ENCODE measurements at places on chromosomes 7 and 10. TPM values are rescaled to one million over a fixed set of nuclear protein-coding genes. Genes with fewer than 3 reads are reported as not detected.

DNA sequence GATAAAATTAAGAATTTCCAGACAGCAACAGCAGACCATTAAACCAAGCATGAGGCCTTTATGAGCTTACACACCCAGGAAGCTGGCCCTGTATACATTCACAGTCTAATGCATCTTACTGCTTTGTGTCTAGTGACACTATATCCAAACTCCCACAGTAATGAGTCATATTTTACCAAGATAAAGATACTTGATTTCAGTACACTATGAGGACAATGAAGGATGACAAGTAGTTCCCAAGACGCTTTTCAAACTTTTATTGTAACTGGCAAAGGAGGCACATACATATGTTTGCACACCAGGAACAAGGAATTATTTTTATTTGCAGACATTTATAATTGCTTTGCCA lies 148.0 kb downstream of the TSPAN12 start:
- DNase-seq = no peak

DNA sequence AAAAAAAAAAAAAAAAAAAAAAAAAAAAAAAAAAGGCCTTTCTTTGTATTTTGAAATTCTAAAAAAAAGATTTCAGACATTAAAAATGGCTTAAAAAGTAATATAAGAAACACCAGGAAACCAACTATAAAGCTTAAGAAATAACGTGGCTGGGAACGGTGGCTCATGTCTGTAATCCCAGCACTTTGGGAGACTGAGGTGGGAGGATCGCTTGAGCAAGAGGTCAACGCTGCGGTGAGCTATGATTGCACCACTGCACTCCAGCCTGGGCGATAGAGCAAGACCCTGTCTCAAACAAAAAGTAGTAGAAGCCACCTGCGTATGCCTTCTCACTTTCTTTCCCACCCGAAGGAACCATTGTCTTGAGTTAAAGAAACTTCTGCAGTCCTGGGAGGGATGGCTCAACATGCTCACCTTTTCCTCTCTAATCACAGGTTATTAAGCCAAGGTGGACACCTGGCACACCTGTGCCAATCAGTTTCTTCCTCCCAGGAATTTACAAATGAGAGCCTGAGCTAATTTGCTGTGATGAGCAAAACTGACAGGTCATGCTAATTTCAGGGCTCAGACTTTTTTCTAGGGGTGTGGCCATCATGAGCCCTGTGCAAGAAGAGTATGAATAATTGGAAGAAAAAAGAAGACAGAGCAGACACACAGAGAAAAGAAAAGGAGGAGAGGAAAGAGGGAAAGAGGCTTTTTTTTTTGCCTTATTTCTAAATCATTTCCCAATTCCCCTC lies 72.0 kb upstream of the PARD3 start:
- DNase-seq = no peak

DNA sequence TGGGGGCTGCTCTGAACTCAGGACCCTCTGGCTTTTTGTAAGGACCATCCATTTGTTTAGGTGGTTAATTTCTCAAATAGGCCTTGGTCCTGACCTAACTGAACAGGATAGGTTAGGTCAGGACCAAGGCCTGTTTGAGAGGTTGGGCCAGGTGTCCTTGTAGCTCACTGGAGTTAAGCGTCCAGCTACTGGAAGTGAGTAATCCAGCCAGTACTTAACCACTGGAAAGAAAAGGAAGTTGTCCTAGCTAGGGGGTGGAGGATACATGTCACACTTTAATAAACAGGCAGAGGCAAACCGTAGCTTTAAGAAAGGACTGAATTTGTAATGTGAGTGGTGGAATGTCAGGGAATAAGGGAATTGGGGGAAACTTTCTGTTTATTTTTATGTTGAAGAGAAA lies 96.0 kb downstream of the GPR85 start:
- DNase-seq = no peak

- DNase-seq = no peak
Measured at GRCh38 chr7:53383131-53383530, 347.7 kb downstream of the POM121L12 start.

- no peak for DNase-seq
Measured at GRCh38 chr7:26167303-26167934, 15.4 kb downstream of the NFE2L3 start.

GRCh38 chr10:5531558-5532306 lies 7.0 kb downstream of the CALML3 start:
- no peak for DNase-seq

DNA sequence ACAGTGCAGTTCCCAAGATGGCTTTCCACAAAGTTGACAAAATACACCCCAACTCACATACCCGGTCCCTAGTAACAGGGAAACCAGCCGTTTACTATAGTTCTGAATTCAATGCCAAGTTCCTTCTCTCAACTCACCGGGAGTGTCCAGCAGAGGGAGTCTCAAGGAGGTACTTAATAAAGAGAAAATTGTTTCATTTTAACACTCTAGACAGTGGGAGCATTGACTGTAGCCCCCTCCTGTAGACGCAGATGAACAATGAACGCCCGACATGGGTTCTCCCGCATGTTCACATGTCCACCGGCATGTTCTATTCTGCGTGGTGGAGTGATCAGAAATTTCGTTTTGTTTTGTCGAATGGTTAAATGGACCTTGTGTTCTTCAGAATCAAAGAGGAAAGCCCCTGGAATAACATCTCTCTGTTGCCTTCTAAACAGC lies 1.9 kb downstream of the HIPK2 start:
- DNase-seq = peak; percentile 78

DNA sequence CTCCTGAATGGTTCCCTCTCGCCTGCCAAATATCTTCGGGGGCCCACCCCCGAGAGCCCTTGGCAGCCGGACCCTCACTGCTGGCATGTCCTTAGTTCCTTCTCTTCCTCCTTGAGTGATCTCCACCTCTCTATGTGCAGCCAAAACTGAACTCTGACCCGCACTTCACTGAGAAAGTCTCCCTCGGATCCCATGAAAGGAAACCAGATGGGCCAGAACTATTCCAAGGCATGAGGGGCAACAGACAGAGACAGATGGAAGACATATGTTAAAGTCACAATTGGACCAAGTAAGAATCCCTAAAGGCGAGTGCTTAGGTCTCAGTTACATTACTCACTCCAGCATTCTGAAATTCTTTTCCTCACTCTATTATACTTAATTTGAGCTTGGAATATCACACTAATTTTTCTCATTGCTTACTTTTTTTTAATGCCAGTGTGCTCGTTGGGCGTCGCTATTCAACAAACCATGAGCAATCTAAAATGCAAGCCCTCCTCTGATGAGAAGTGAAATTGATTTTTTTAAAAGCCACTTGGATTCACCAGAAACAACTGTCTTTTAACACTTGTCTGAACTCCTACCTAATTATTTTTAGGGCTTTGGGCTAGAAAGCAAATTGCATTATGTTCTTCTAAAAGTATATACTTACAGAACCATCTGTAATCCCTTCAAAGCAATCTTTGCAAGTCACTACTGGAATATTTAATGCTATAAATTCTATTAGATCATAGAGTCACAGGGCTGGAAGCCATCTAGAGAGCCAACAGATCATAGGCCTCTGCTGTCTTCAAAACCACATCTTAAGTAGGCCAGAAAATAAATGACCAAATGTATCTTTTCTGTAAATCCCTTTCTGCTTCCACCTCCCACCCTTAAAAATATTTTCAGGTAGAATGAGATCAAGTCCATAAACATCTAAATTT lies 43.3 kb upstream of the EZH2 start:
- no peak for DNase-seq

GRCh38 chr10:36703179-36703578 lies 422.2 kb upstream of the ANKRD30A start:
- DNase-seq = no peak

- DNase-seq = no peak
Measured at GRCh38 chr7:30702200-30702599, 19.9 kb upstream of the CRHR2 start.

- DNase-seq = no peak
Measured at GRCh38 chr7:134696261-134696660, 49.6 kb downstream of the BPGM start.

GRCh38 chr10:121974019-121974534 lies 940 bp downstream of the NSMCE4A start:
- DNase-seq = no peak

DNA sequence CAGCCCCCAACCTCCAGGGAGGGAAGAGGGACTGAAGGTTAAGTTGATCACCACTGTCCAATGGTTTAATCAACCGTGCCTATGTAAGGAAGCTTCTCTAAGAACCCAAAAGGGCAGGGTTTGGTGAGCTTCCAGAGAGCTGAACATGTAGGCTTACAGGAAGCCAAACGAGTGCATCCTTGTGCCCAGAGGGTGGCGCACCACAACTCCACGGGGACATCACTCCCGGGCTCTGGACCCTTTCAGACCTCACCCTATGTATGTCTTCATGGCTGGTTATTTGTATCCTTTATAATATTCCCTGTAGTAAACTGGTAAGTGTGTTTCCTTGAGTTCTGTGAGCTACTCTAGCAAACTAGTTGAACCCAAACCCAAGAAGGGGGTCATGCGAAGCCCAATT lies 11.5 kb upstream of the NFKB2 start:
- DNase-seq = no peak

DNA sequence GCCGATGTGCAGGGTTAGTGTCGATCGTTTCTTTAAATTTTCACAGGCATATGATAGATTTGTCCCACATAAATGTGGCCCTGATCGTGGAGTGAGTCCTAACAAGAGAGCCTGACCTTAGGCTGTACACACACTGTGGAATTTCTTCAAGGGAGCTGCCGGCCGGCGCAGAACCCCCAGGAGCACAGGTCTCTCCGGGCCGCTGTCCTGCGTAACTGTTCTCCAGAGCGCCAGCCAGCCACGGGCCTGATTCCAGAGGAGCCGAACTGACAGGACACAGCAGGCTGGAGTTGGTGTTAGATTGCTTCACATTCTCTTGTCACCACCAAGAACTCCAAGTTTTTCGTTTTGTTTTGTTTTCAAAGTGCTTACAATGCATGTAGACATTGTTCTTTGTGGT lies 37.3 kb downstream of the SHH start:
- DNase-seq = no peak

DNA sequence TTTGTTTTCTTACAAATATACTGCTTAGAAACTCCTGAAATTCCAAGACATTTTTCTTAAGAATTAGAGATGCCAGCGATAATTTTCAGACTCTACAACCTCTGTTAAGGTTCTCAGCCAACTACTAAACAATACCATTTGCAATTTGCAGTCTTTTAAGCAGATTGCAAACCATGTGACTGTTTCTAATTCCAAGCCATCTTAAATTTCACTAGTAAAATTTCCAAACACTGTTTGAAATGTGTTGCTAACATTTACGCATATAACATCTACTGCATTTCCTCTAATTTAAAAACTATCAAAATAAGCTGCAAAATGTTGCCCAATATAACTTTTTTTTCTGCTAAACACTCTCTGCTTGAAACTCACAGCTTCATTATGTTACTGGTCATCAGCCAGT lies 56.0 kb upstream of the MACROH2A2 start:
- no peak for DNase-seq

- DNase-seq = no peak
Measured at GRCh38 chr10:63260860-63261251, 127.7 kb downstream of the NRBF2 start.

DNA sequence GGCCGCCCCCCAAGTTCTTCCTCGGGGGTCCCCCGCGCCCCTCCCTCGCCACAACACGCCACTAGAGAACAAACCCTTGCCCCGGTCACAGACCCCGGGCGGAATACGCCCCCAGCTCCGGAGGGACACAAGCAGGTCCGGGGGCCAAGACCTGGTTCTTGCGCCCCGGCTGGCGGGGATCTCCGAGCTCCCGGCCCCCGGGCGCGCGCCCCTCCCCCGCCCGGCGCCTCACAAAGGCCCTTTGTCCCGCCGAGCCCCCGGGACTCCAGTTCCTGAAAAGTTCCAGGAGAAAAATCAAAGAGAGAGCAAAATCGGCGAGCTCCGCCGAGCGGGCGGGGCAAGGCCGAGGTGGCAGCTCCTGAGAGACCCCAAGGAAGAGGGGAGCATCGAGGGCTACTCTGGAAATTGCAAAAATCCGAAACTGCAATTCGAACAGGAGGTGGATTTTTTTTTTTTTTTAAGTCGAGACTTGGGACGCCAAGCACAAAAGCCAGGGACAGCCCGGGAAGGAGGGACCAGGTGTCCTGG lies 4.0 kb downstream of the TNRC18 start:
- DNase-seq = no peak

- no peak for DNase-seq
Measured at GRCh38 chr7:114791771-114792170, 130.1 kb upstream of the MDFIC start.

- DNase-seq = no peak
Measured at GRCh38 chr10:23190872-23191763, 994 bp upstream of the PTF1A start.

- no peak for DNase-seq
Measured at GRCh38 chr7:515628-516027, 4.0 kb downstream of the PDGFA start.

GRCh38 chr7:145263886-145264285 lies 428.0 kb upstream of the TPK1 start:
- DNase-seq = no peak

DNA sequence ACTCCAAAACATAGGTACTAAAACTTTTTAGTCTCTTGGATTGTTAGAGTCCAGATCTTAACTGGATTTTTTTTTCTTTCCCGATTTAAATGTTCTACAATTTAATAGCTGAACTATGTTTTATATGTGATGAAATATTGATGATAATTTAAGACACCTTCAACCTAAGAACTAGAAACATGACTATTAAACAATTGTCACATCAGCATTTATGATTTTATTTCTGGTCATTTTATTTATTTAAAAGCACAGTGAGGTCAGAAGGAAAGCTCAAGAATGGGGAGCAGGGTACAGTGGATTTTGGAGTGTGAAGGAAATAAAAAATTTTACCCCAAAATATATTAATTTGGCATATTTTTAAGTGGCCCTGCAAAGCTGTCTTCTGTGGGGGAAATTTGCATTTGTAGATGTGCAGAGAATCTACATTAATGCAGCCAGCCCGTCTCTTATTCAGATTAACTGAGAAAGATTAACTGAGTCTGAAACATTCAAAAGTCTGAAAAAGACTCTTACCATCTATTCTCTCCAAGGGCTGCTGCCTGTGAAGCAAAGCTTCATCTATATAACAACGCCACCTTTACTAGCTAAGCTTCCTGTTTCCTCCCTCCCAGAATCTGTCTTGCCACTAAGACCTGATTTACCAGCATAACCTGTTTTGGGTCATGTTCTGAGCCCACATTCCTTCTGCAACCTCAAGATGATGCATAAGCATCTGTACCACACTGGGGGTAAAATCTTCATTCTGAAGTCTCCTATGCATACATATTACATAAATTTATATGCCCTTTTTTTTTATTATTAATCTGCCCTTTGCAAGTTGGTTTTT lies 86.4 kb downstream of the TMEM106B start:
- no peak for DNase-seq

The TAS2R5 gene
- polyA plus RNA-seq = 1.4 TPM

The SFTPA1 gene
- polyA plus RNA-seq = not detected

The TACC2 gene
- polyA plus RNA-seq = 83.3 TPM

The PITX3 gene
- polyA plus RNA-seq = not detected

The C10orf62 gene
- not detected for polyA plus RNA-seq

The FAM20C gene
- 15.5 TPM for polyA plus RNA-seq

The C10orf95 gene
- polyA plus RNA-seq = 0.13 TPM

The HERC4 gene
- polyA plus RNA-seq = 53.7 TPM

The GRID2IP gene
- polyA plus RNA-seq = 0.03 TPM

The DGKB gene
- polyA plus RNA-seq = not detected

The SAP25 gene
- 0.37 TPM for polyA plus RNA-seq

The CAMK2B gene
- polyA plus RNA-seq = 0.17 TPM

The LDB3 gene
- 0.13 TPM for polyA plus RNA-seq

The WNT16 gene
- not detected for polyA plus RNA-seq

The ACTA2 gene
- polyA plus RNA-seq = 25.9 TPM
